Ureter (tissue), 1 donor: ENCODE measurements at places on chromosomes 7 and 10. TPM values are rescaled to one million over a fixed set of nuclear protein-coding genes. Genes with fewer than 3 reads are reported as not detected.
A peak's percentile ranks its signal among the peaks of the same experiment; 100 is the strongest.

GRCh38 chr10:131576341-131577177, 265.0 kb upstream of the TCERG1L start:
- peak; percentile 31 for DNase-seq

GRCh38 chr7:63043657-63044543, 954.7 kb upstream of the ZNF722 start:
- DNase-seq: no peak

GRCh38 chr7:158191671-158192070, 396.0 kb downstream of the PTPRN2 start:
- DNase-seq: no peak

- no peak for DNase-seq
Measured at GRCh38 chr10:116913695-116914094, 64.4 kb downstream of the ENO4 start.

GRCh38 chr10:30559180-30559579, 70.4 kb downstream of the LYZL2 start:
- DNase-seq: no peak

DNA sequence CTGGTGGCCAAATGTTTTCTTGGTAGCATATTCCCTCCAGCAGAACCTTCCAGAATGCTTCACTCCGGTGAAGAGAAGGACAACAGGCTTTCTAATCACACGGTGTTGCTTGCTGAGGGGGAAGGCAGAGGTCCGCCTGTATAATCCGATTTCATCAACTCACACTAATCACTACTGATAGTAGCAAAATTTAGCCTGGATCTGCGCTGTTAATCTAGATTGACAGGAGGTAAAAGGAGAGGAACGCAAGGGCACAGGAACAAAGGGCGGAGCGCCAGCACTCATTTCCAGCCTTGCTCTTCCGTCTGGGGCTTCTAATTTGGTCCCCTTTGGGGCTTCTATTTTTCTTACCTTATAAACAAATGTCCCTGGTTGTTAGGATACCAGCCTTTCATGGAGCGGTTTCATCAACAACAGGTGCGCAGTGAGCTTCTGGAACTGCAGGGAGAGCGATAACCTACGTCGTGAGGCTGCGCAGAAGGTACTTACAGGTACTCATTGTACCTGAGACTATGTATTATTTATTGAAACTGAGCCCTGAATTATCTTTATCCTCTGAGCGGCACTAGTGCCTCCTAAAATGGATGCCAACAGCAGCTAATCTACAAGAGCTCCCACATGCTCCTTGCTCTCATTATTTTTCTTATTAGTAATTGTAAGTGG, 150.6 kb downstream of the CACNB2 start:
- no peak for DNase-seq

DNA sequence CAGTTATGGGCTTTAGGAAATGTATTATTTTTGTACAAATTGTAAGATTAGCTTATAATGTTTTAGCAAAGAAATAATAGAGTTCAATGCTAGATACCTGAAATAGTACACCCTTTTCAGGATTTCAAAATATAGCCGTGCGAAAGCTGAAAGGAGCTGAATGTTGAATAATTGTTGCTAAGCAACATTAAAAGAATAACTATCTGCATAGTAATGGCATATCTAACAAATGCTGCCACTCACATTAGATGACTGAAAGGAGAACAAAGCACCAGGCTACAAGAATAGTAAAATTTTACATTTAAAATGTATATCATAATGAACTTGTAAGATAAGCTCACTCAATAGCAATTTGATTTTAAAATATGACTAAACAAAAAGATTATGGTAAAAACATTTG, 82.5 kb downstream of the SDHAF3 start:
- DNase-seq: no peak

The OR2A5 gene
- total RNA-seq: not detected

The TUBB8 gene
- total RNA-seq: 0.78 TPM

The NFE2L3 gene
- 6.3 TPM for total RNA-seq

The C7orf25 gene
- total RNA-seq: 6.6 TPM

The UCN3 gene
- not detected for total RNA-seq

The MSS51 gene
- 3.0 TPM for total RNA-seq
